H9 (cell line): ENCODE measurements at places on chromosomes 6 and 20. TPM values are rescaled to one million over a fixed set of nuclear protein-coding genes. Genes with fewer than 3 reads are reported as not detected.
A peak's percentile ranks its signal among the peaks of the same experiment; 100 is the strongest.

GRCh38 chr6:116463301-116463700 lies 2.1 kb downstream of the CALHM6 start:
- H3K4me1 ChIP-seq, result peaks cover 2% of the 10 kb centered on the region; the same call in 1 of the 2 replicates
- DNase-seq, result no peak
- H3K27me3 ChIP-seq, result peaks cover 7% of the 10 kb centered on the region; the same call in 1 of the 2 replicates
- H3K27ac ChIP-seq, result no peak overlapping the region
- H3K4me3 ChIP-seq, result no peak overlapping the region

- no peak for DNase-seq
- H3K4me3 ChIP-seq, result no peak overlapping the region
- no peak overlapping the region for H3K27ac ChIP-seq
- H3K4me1 ChIP-seq, result peaks cover 3% of the 10 kb centered on the region; the same call in 1 of the 2 replicates
- no peaks in the 10 kb centered on the region for H3K36me3 ChIP-seq
Measured at GRCh38 chr20:21433329-21433890, 36.1 kb upstream of the NKX2-4 start.

Gene EPPIN
- not detected in 2 replicates for total RNA-seq

DNA sequence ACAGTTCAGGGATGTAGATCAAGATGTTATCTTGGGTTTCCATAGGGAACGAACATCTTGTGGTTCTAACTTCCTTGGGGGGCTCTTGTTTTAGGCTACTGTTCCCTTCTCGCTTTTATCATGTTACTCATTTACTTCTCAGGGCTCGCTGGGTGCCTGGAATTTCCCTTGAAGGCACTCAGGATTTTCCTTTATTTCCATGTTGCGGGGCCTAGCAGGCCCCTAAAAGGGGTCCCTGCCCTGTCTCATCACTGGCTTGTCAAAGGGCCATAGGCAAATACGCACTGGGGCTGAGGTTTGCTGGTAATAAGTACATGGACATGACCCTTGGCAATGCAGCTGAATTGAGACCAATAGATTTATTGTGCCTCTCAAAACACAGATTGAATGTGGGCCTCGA lies 262.3 kb downstream of the CDH4 start:
- peaks cover 7% of the 10 kb centered on the region; the same call in 1 of the 2 replicates for H3K4me1 ChIP-seq
- no peak overlapping the region for H3K4me3 ChIP-seq
- H3K27ac ChIP-seq, result no peak overlapping the region
- H3K36me3 ChIP-seq, result no peaks in the 10 kb centered on the region; the same call in 1 of the 2 replicates

Gene TTLL9
- 0.13 and 0.20 TPM in 2 replicates for total RNA-seq

GRCh38 chr6:53347921-53348370 lies 804 bp downstream of the ELOVL5 start:
- H3K27ac ChIP-seq, result no peak overlapping the region
- peak overlapping the region; percentile 91 for H3K4me3 ChIP-seq
- H3K4me1 ChIP-seq, result 0 out of 2 replicates have a peak, but pooled peaks cover 2% of the 10 kb centered on the region
- peak; percentile 56 for DNase-seq

DNA sequence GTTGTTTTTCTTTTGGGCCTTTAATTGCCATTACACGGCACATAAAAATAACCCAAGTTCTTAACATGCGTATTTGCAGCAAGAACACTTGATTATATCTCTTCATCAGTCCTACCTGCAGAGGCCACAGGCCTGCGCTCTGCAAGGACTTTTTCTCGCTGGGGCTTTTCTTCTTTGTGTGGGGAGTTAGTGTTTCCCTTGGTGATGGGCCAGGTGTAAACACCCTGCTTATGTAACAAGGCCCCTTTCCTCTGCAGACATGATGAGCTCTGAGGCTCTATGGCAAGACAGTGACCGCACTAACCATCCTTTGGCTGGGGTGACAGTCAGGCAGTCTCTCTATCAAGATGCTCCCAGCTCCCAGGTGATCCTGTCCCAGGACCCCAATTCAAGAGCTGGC lies 97.8 kb upstream of the PCSK2 start:
- H3K27me3 ChIP-seq, result no peaks in the 10 kb centered on the region
- no peak for DNase-seq
- H3K4me1 ChIP-seq, result no peaks in the 10 kb centered on the region
- no peak overlapping the region for H3K27ac ChIP-seq
- no peaks in the 10 kb centered on the region for H3K36me3 ChIP-seq

Gene IMPG1
- not detected in 2 replicates for total RNA-seq

GRCh38 chr6:29629571-29629970 lies 3.4 kb downstream of the GABBR1 start:
- peaks cover 7% of the 10 kb centered on the region; the same call in 1 of the 2 replicates for H3K4me1 ChIP-seq
- DNase-seq, result no peak
- H3K27ac ChIP-seq, result no peak overlapping the region
- peaks cover 37% of the 10 kb centered on the region for H3K36me3 ChIP-seq
- no peaks in the 10 kb centered on the region for H3K27me3 ChIP-seq

Gene HLA-DMB
- 1.5 and 1.7 TPM in 2 replicates for total RNA-seq

Gene CNKSR3
- 5.6 and 6.4 TPM in 2 replicates for total RNA-seq

Gene CEP85L
- total RNA-seq, result 3.8 TPM in 2 replicates

- H3K4me1 ChIP-seq, result peaks cover 9% of the 10 kb centered on the region
- H3K4me3 ChIP-seq, result no peak overlapping the region
Measured at GRCh38 chr6:47235964-47236760, 73.5 kb downstream of the TNFRSF21 start.

DNA sequence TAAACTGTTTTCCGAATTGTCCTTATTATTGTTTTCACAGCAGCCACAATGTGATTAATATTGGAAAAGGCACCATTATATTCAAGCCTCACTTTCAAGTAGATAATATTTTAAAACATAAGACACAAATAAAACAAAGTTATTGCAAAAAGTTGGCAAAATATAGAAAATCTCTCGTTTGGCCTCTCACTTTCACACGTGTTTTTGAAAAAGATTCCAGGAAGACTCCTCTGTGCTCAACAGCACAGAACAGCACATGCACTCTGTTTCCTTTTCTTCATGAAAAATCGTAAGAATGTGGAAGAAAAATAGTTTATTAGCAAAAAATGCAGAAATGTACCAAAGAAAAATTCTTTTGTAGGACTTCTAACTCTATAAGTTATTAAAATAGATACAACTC lies 46.7 kb downstream of the PRKN start:
- H3K36me3 ChIP-seq, result no peaks in the 10 kb centered on the region
- no peaks in the 10 kb centered on the region for H3K4me1 ChIP-seq
- no peak for DNase-seq
- no peak overlapping the region for H3K27ac ChIP-seq
- no peaks in the 10 kb centered on the region for H3K27me3 ChIP-seq

- no peak for DNase-seq
- no peaks in the 10 kb centered on the region for H3K4me1 ChIP-seq
- H3K4me3 ChIP-seq, result no peak overlapping the region
- H3K36me3 ChIP-seq, result no peaks in the 10 kb centered on the region
- H3K27ac ChIP-seq, result no peak overlapping the region
Measured at GRCh38 chr6:87401832-87402231, 5.9 kb upstream of the CFAP206 start.

GRCh38 chr6:161561908-161562307 lies 288.0 kb upstream of the AGPAT4 start:
- no peaks in the 10 kb centered on the region for H3K27me3 ChIP-seq
- H3K4me1 ChIP-seq, result no peaks in the 10 kb centered on the region
- H3K27ac ChIP-seq, result no peak overlapping the region

DNA sequence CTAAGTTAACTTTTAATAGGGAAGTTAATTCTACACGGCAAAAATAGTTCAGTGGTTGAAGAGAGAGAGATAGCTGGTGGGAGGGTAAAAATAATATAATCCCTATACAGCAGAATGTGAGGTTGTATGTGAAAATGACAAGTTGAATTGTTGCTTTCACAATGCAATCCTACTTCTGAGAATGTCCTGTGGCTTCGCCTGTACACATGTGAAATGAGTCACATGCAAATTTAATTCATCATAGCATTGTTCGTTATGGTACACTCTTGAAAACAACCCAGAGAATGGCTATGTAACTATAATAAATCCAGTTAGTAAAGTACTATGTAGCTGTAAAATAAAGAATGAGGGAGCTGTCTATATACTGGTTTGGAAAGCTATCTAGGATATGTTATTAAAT lies 46.0 kb upstream of the HINT3 start:
- no peak overlapping the region for H3K4me3 ChIP-seq
- no peak for DNase-seq
- H3K36me3 ChIP-seq, result no peaks in the 10 kb centered on the region
- H3K27me3 ChIP-seq, result no peaks in the 10 kb centered on the region
- no peak overlapping the region for H3K27ac ChIP-seq

Gene NRN1
- total RNA-seq, result not detected in 2 replicates

- no peaks in the 10 kb centered on the region for H3K27me3 ChIP-seq
- H3K4me3 ChIP-seq, result no peak overlapping the region
- no peaks in the 10 kb centered on the region; the same call in 2 of the 3 replicates for H3K36me3 ChIP-seq
Measured at GRCh38 chr6:2429460-2429859, 184.1 kb upstream of the GMDS start.
